ENCODE measurements at places on chromosomes 11 and 22.

DNA sequence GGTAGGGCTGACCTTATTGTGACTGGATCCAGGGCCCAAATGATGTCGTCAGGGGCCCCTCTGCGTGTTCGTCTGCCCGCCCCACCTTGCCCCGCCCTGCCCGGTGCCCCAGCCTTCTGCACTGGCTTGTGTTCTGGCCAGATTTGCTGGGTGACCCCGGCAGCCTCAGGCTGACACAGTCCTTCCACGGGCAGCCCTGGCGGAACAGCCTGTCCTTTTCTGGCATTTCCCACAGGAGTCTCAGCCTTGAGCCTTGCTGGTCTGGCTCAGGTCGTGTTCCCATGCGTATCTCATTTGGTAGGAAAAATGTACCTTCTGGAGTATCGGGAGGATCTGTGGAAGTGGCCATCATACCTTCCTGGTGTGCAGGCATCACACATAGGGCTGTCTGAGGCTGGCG is 31.0 kb downstream of the IGHMBP2 start:
- peaks cover 43% of the 10 kb centered on the region for H3K36me3 ChIP-seq
- H3K4me1 ChIP-seq, result no peaks in the 10 kb centered on the region
- DNase-seq, result no peak
- H3K4me3 ChIP-seq, result no peak overlapping the region
- no peak overlapping the region for H3K27ac ChIP-seq

- no peaks in the 10 kb centered on the region for H3K27me3 ChIP-seq
- H3K27ac ChIP-seq, result no peak overlapping the region
- DNase-seq, result no peak
These were observed 203.9 kb upstream of the BLID start for GRCh38 chr11:122319691-122320620.

DNA sequence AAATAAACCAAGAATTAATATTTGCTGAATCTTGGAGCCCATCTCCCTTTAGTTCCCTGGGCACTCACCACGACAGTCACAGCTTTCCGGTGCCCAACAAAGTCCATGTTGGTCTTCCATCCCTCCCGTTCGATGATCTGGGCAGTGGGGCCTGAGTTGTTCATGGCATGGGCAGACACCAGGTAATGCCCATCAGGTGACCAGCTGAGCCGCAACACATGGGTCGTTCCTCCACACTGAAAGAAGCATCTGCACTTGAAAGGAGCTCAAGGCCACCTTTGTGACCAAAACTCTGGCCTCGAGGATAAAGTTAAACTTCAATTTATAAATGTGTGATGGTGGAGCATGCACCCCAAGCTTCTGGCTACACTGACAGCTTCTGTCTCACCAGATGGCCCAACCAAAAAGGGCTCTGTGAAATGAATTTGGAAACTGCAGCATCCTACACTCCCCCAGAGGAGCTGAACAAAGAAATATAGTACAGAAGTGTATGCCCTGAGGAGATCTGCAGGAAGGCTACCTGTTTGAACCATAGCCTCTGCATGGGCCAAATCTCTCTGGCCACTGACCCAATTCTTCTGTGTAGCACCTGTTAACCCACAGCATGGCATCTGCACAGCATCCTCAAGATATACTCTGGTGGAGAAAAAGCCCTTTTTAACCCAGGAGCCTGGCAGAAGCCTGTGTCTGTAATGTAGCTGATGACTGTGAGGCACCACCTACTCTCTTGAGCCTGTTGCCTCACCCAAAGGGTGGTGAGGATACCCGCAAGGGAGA is 37.1 kb downstream of the HIRA start:
- no peak for DNase-seq
- no peak overlapping the region for H3K4me3 ChIP-seq
- H3K36me3 ChIP-seq, result peaks cover 77% of the 10 kb centered on the region
- no peaks in the 10 kb centered on the region for H3K27me3 ChIP-seq

DNA sequence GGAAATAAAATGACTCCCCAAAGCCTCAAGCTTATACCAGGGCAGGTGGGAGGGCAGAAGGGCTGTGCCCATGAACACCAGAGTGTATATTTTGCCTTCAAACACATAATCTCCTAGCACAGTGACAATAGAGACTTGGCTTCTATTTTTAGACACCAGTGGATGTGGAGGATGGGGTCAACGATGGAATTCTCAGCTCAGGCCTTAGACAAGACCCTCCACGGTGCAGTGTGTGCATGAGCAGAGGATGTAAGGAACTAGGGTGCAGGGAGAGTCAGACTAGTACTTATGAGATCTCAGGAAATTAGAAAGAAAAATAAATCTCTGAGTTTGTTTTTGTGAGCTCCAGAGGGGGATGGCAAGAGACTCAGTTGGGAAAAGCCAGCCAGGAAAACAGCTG is 113.6 kb upstream of the CADM1 start:
- DNase-seq, result no peak
- H3K4me1 ChIP-seq, result peaks cover 8% of the 10 kb centered on the region

GRCh38 chr22:26559961-26560575 is 29.9 kb downstream of the TPST2 start:
- H3K4me3 ChIP-seq, result no peak overlapping the region
- no peak for DNase-seq
- H3K36me3 ChIP-seq, result no peaks in the 10 kb centered on the region
- H3K27ac ChIP-seq, result no peak overlapping the region
- H3K27me3 ChIP-seq, result no peaks in the 10 kb centered on the region
- H3K4me1 ChIP-seq, result no peaks in the 10 kb centered on the region

GRCh38 chr11:10375280-10375971 is 70.6 kb downstream of the ADM start:
- H3K4me3 ChIP-seq, result no peak overlapping the region
- no peaks in the 10 kb centered on the region for H3K4me1 ChIP-seq
- DNase-seq, result no peak
- H3K36me3 ChIP-seq, result no peaks in the 10 kb centered on the region

- no peaks in the 10 kb centered on the region for H3K4me1 ChIP-seq
- H3K27me3 ChIP-seq, result peaks cover 11% of the 10 kb centered on the region
- no peak overlapping the region for H3K27ac ChIP-seq
- DNase-seq, result peak; percentile 28
These were observed 131.4 kb upstream of the UBASH3B start for GRCh38 chr11:122523846-122524805.

- H3K27ac ChIP-seq, result no peak overlapping the region
- H3K27me3 ChIP-seq, result peaks cover 16% of the 10 kb centered on the region
- DNase-seq, result no peak
- H3K4me3 ChIP-seq, result no peak overlapping the region
These were observed 312.9 kb upstream of the CCDC90B start for GRCh38 chr11:83599066-83599465.

Data from MCF 10A (cell line).